MM.1S (cell line): ENCODE measurements at places on chromosomes 4 and X.

DNA sequence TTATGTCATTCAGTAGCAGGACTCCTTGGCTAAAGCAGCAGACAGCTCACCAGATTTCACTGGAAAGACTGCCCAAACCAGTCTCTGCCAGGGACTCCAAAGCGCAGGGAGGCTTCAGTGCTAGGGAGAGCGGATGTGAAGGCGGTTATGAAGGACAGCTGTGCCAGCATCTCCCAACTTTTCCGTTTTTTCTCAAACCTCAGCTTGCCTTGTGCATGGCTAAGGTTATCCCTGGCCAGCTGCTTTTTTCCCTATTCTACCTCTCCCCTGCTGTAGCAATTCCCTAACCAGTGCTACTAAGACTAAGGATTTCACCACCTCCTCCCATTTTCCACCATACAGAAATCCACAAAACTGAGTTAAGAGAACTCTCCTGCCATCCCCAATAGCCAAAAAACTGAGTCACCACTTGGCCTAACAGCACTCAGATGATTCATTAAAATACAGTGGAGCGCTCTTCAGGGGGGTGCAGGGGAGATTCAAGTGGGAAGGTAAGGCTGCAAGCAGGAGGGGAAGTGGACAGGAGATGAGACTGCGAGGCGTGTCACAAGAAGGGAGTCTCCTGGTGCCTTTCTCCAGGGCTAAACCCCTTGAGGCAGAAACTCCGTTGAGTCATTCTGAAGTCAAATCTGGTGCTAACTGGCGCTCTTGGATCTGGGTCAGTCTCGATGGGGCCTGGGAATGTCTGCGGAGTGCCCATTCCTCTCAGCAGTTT, 90.7 kb downstream of the PALLD start:
- DNase-seq, result no peak

GRCh38 chrX:66163849-66164411, at the start of gene HEPH:
TSS of gene HEPH (plus strand) at chrX:66164247. CDS start at chrX:66170571, 6,324 bp downstream.
- no peak for DNase-seq

DNA sequence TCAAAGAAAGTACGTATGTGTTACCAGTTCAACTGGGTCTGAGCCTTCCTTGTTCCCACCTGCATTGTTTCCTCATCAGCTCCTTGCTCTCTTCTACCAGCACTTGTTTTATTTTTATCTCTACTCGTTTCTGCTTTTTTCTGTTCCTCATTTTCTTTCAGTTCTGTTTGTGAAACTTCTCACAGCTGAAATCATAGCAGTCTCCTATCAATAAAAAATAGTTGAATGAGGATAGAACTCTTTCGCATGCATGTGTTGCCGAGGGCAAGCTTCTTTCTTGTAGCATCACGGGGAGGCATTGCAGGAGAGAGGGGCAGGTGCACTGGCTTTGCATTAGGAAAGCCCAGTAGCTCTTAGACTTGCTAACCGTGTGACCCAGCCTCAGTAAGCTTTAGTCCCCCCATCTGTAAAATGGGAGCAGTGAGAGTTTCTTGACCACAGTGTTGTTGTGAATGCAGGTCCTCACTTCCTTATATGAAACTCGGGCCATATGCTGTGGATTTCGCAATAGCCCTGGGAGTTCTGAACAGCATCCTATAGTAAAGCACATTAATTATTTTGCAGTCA, 24.7 kb downstream of the OFD1 start:
- no peak for DNase-seq

- no peak for DNase-seq
These were observed 47.2 kb downstream of the MAOA start for GRCh38 chrX:43703211-43703791.

- DNase-seq, result no peak
These were observed 39.3 kb upstream of the IQSEC2 start for GRCh38 chrX:53320543-53321229.
